ENCODE measurements at places on chromosomes 16 and 17.

- DNase-seq: no peak
Measured at GRCh38 chr17:9538626-9539025, 37.0 kb downstream of the STX8 start.

GRCh38 chr16:71552698-71553503 lies 24.0 kb downstream of the TAT start:
- no peak for DNase-seq

GRCh38 chr16:78764478-78764877 lies 665.0 kb downstream of the WWOX start:
- no peak for DNase-seq

DNA sequence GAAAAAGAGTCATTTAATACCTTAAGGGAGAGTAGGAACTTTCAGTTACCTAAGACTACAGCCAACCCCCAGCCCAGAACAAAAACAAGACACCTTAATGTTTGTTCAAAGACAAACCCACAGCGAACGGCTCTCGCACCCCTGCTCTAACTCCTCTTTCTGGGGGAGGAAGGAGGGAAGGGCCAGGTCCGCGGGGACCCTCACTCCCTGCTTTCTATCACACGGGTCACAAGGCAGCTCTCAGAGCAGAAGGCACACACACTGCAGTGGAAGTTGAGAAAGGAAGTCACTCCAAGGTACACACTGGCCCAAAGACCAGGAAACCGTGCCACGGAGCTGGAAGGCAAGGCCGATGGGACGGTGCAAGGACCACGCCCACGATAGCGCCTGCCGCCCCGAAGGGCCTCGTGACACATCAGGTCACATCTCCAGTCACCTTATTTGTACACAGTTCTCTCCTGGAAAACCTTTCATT lies 10.0 kb downstream of the LITAFD start:
- DNase-seq: no peak

- DNase-seq: no peak
Measured at GRCh38 chr16:79250502-79251098, 349.9 kb downstream of the MAF start.

DNA sequence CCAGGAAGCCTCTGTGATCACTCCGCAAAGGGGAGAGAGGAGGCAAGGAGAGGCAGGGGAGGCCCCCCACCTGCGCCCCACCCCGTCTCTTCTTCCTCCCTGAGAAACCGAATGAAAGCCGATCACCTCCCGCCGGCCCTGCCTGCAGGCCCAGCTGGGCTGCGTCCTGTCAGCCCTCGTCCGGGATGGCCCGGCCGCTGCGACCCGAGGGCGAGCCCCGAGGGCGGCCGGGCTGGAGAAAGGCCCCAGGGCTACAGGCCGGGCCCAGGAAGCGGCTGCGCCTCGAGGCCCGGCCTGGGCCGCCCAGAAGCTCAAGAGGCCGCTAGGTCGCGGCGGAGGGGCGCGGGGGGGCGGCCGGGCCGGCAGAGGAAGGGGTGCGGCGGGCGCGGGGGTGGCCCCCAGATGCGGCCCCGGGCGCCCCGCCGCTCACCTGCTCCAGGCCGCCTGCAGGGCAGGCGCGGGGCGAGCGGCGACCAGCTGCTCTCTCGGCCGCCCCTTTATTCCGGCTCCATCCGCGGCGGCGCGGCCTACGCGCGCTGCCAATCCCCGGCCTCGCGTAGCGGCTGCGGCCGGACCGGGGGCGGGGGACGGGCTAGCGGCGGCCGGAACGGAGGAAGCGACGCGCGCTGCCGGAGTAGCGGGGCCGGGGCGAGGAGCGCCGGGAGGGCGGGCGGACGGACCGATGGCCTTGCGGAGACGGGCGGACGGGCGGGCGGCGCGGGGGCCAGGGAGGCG lies at the start of gene ZNF319:
TSS of gene ZNF319 (minus strand) at position 702 of the 735 bp plus-strand sequence. CDS start 2,407 bp downstream, outside the sequence.
- DNase-seq: no peak

- no peak for DNase-seq
Measured at GRCh38 chr16:6059671-6060070, 962.1 kb upstream of the EEF2KMT start.

GRCh38 chr17:69709441-69709840 lies 294.9 kb downstream of the MAP2K6 start:
- DNase-seq: no peak

- no peak for DNase-seq
Measured at GRCh38 chr17:80318166-80318565, 57.5 kb downstream of the RNF213 start.

DNA sequence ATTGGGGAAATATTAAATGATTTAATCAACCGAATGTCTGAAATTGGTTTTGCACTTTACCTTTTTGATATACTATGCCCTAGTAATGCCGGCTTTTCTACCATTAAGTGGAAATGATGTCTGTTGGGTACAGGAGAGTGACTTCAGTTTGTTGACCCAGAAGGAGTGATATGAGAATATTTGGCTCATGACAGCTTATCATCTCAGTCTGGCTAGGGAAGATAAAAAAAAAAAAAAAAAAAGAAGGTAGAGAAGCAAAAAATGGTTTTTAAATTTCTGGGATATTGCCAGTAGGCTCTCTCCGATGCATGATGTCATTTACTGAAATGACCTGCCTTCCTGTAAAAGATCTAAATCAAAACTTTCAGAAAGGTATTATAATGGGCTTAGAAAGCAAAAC lies 69.0 kb downstream of the CNTNAP4 start:
- DNase-seq: no peak

GRCh38 chr16:9099131-9099625 lies 7.7 kb downstream of the HAPSTR1 start:
- DNase-seq: peak; percentile 39

GRCh38 chr17:73390851-73391250 lies 79.0 kb upstream of the CDC42EP4 start:
- DNase-seq: no peak

DNA sequence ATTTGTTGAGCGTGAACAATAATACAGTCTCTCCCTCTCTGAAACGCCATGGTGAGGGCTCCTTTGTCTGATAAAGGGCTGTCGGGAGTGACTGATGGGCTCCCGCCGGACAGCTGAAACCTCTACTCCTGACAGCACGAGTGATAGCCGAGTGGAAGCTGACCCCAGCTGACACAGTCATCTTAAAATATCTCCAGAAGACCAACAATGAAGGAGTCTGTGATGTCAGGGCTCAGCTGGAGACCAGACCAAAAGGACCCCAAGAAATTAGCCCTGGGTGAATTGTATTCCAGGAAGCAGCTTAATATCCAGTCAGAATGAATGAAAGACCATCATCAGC lies 22.4 kb downstream of the CCDC182 start:
- no peak for DNase-seq

DNA sequence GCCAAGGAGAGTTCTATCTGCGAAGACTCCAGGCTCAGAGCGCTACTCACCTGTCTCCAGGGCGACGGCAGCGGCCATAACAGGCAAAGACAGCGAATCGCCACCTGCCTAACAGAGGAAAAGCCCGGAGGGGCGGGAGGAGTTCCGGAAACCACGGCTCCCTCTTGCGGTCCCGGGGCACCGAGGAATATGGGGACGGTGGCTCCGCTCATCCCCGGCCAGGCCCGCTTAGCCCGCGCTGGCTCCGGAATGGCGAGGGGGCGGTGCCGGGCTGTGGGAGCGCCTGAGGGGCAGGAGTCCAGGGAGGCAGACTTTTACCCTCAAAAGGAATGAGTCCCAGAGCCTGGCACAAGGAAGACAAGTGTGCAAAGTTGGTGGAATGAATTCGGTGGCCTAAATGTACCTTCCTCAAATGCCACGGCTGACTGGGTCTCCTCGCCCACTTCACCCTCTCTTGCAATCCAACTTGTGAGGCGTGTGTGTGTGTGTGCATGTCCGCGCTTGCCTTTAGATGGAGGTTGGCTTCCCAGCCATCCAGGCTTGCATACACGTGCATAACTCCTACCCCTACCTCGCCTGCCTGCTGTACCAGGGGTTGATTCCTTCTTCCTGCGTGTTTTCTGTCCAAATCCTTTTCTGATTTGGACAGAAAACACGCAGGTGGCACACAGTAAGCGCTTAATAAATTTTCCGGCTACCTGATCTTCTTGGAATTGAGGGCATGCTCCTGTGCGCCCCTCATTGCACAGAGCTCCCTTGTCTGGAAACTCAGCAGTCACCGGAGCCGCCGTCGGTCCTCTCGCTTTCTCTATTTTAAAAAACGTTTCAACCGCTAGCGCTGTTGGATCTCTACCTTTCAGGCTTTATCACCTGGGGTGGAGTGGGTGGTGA lies 3.5 kb downstream of the C17orf100 start:
- DNase-seq: no peak

DNA sequence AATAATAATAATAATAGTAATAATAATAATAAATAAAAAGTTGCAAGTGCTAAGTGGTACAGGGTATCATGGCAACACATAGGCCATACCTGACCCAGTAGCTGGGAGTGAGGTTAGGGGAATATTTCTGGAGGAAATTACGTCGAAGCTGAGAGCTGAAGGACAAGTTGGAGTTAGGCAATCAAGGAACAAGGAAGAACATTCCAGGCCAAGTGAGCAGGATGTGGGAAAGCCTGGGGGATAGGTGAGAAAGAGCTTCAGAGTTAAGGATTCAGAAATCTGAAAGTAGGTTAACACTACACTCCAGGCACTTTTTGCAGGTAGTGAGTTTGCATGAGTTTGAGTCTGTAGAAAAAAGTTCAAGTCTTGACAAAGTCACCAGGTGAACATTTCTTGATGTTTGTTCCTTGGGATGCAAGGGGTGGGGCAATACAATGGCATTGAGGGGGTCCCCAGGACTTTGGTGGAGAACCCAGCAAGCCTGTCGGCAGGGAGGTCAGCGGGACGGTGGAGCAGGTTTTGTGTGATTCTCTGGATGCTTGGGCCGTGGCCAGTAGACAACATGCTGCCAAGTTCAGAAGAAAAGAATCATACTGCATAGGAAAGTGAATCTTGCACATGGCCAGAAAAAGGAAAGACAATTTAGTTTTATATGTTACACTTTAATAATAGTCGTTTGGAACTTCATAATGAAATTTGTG lies 27.7 kb upstream of the MPHOSPH6 start:
- DNase-seq: no peak

GRCh38 chr17:51638971-51639370 lies 378.6 kb downstream of the UTP18 start:
- DNase-seq: no peak

- no peak for DNase-seq
Measured at GRCh38 chr17:4144422-4144747, 1.4 kb downstream of the CYB5D2 start.

- no peak for DNase-seq
Measured at GRCh38 chr17:68437979-68438822, 19.1 kb downstream of the WIPI1 start.

DNA sequence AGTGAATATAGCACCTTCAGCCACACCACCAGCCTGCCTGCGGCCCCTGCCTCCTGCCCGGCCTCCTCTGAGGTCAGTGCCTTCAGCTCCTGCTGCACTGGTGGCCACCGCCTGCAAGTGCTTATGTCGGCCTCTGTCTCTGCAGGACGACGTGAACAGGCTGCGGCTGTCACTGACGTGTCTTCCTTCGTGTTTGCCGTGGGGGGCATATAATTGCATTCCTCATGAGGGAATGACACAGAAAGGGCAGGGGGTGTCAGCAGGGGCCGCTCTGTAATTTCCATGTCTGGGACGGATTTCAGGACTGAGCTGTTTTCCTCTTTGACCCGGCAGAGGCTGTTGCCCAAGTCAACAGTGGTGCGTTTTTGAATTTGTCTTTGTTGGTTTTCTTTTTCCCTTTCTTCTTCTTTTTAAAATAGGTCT lies 28.5 kb downstream of the CMIP start:
- DNase-seq: no peak

DNA sequence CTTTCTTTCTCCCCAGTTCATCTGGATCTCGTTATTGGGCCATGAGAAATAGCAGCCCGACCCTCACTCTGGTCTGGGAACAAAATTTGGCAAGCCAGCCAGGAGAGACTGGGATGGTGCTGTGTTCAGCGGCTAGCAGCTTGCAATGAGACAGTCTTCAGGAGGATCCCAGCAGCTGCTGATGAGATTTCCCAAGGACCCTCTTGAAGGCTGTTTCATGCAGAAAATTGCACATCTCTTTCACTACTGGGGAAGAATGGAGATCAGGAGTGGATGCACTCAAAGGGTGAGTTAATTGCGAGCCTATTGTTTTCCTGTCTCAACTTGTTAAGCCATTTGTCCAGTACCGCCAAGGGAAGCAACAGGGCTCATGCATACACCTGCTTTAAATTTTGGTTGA lies 5.5 kb upstream of the COIL start:
- DNase-seq: no peak

- DNase-seq: no peak
Measured at GRCh38 chr16:78882751-78883150, 717.8 kb downstream of the MAF start.

GRCh38 chr17:7774055-7774521 lies 56.5 kb downstream of the DNAH2 start:
- DNase-seq: no peak

GRCh38 chr16:56709443-56710040 lies 20.4 kb upstream of the NUP93 start:
- DNase-seq: no peak

DNA sequence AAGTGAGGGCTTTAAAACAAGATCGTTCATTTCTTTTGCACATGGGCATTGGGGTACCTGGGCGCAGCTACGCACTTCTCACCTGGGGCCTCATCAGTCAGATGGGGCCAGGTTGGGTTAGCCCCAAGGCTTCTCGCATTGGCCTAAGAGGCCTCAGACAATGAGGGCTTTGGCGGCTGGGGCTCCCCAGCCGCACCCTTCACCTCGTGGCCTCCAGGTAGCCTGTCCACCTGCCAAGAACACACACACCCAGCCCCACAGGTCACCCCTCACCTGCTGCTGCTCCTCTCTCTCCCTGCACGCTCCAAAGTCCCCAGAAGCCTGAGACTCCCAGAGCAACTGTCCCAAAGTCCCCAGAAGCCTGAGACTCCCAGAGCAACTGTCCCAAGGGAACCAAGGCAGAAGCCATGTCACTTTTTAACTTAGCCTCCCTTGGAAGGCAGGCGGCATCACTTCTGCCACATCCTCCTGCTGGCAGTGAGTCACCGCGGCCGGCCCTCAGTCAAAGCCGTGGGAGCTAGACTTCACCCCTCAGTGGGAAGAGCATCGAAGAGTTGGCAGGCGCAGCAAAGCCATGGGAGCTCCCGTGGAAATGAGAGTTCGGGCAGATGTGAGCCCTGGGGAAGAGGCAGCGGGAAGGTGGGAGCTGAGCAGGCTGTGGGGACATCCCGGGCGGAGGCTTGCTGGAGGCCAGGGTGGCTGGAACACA lies 78.9 kb upstream of the PLCG2 start:
- no peak for DNase-seq

GRCh38 chr17:62599964-62600657 lies 27.4 kb upstream of the MRC2 start:
- DNase-seq: no peak

GRCh38 chr17:58593123-58593522 lies 78.7 kb upstream of the MTMR4 start:
- no peak for DNase-seq

GRCh38 chr16:76955629-76956028 lies 235.4 kb upstream of the MON1B start:
- DNase-seq: no peak

All from SIG-M5 (cell line).